ENCODE measurements at places on chromosomes 6 and 20. TPM values are rescaled to one million over a fixed set of nuclear protein-coding genes. Genes with fewer than 3 reads are reported as not detected.

The RIMS1 gene
- total RNA-seq, result 0.21 TPM

DNA sequence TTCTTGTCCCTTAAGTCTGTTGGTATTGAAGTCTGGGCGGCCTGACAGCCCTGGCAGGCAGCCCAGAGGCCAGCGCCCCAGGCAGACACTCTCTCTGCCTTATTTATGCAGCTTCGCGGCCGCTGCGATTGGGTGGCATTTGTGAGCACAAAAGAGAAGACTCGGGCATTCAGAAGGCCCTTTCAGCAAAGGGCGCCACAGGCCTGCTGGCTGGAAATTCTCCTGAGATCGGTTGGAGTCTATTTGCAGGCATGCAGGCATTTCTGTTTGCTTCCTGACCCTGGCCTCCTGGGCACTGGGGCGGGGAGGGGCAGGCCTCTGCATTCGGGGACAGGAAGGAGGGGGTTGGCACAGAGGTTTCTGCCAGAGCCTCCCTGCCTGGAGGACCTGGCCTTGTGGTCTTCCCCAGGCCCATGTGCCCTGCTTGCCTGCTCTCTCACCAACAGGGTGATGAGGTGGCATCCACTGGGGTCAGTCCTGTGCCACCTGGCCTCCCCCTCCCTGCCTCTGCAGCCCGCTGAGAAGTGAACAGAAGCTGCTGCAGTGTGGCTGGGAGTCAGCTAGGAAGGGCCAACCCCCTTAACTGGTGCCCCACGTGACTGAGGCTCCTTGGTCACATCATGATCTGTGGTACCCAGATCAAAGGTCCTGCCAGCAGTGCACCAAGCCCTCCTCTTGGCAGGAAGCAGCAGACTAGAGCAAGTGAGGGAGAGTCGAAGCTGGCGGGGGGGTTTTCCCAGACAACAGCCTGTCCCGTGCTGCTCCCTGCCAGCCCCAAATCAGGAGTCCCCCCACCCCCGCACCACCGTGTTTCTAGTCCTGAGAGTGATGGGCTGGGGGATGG lies 16.6 kb upstream of the CCDC167 start:
- no peak for DNase-seq

The RAET1G gene
- total RNA-seq, result not detected

DNA sequence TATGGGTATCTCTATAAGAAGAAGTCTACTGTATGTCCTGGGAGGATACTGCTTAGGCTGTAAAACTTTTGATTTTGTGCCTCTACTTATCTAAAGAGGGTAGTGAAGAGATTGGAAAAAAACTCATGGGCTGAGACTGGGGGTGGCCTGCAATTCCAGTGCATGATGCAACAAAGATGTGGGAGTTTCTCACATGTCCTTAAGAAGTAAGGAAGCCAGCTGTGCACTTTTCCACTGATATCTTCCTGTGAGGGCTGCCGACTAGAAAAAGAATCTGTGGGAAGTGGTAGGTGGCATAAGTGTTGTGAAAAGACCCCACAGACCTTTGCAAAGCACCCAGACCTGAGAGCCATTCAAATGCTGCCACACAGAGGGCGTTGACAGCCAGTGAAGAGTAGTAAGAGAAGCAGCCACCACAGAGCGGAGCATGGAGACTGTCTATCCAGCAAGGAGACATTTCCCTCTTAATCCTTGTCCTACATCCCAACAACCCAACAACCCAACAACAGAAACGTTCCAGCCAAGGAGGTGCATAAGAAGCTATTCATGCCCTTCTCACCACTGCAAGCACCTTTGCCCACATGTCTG lies 65.1 kb downstream of the PFDN4 start:
- no peak for DNase-seq

DNA sequence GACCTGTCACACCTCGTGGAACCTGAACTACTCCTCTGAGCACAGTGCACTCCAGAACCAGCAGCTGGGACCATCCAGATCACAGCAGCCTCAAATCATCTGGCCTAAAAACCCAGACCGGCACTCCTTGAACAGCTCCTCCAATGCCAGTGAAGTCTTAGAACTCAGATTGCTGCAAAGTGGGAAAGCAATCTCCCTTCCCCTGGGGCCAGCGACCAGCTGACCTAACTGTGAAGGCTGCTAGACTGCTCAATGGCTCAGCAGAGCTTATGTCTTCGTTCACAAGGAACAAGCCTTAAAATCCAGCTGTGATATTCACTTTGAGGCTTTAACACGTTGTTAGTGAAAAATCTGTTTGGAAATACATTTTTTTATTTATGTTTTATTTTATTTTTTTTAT lies 243.2 kb downstream of the ANKRD60 start:
- peak; percentile 16 for DNase-seq

- no peak for DNase-seq
These were observed 5.2 kb downstream of the HAO1 start for GRCh38 chr20:7935027-7935551.

The SEC23B gene
- total RNA-seq, result 23.3 TPM

- DNase-seq, result no peak
These were observed 6.5 kb upstream of the C6orf136 start for GRCh38 chr6:30640481-30640880.

- no peak for DNase-seq
These were observed 106.6 kb downstream of the RTN4IP1 start for GRCh38 chr6:106522562-106523250.

DNA sequence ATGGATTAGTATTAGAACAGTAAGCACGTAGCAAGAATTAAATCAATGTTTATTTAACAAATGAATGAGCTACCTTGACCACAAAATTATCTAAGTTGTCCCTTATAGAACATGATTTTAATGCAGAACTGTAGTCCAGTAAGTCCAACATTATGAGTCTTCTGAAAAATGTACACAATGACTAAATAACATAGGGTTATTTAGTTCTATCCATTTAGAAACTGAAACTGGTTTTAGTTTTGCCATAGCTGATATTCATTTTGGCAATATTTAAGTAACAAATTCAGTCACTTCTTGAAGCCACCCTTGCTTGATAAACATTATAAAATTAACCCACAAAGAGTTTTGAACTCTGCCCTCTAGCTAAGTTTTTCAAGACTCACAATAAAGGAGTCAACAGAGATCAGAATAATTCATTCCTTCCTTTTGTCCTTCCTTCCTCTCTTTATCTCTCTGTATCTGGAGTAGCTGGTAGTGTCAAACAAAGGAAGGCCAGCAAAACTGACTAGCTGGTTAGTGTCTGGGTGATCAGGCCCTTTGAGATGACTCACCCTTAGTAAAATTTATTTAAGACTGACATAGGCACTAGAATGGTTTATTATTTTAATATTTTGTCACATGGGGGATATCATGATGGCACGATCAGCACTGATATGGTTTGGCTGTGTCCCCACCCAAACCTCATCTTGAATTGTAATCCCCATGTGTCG lies 115.1 kb downstream of the BTBD9 start:
- DNase-seq, result no peak

- no peak for DNase-seq
These were observed 90.1 kb upstream of the SUPT3H start for GRCh38 chr6:45467853-45468252.

DNA sequence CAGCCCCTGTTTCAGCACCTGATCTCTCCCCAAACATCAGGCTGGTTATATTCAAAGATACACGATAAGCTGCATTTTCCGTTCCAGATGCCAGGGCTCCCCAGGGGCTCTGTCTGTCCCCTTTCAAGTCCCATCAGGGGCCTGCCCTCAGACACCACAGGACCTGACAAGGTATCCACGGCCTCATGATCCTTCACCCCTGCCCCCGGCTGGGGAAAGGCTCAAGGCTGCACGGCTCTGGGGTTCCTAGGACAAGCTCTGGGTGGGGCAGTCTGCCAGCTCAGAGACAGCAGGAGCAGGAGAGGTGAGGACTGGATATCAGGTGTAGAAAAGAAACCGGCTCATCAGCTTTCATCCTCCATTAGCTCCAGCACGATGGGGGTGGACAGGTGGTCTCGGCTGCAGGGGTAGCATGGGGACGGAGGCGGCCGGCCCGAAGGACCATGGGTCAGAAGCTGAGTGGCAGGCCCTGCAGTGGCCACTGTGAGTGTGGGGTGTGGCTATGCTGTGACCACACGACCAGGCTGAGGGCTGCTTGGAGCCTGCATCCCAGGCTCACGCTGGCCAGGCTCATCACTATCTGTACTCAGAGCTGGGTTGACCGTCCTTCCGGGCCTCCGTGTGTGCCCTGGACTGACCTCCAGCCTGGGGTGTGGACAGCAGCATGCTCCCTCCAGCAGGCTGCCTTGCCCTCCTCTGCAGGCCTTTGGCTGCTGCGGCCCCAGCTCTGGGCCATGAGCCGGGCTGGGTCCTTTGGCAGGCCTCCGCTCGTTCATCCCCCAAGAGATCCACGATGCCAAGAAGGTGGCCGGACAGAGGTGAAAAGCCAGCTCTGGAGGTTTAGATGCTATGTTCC lies 386.2 kb downstream of the THBS2 start:
- no peak for DNase-seq

GRCh38 chr6:55774286-55775028 lies 100.9 kb downstream of the BMP5 start:
- no peak for DNase-seq

GRCh38 chr6:43980004-43980795 lies 147.1 kb downstream of the MRPL14 start:
- DNase-seq, result no peak

The SRMS gene
- not detected for total RNA-seq

DNA sequence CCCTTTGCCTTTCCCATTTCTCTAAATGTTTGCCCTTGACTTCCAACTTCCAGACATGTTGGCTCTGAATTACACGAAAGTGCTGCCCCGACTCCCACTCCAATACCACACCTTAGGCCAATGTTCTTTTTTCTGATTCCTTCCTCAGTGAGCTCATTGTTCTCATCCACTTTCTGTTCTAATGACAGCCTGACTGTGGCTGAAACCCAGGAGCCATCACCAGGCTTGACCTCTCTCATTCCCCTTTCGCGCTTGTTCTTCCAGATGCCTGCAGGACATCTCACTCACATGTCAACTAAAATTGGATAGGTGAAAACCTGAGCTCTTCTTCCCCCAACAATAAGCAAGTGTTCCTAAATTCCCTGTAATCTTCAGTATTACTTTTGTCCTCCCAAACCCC lies 40.4 kb downstream of the PTPRK start:
- DNase-seq, result no peak

The TP53TG5 gene
- not detected for total RNA-seq

GRCh38 chr6:87794922-87795885 lies 93.2 kb upstream of the AKIRIN2 start:
- DNase-seq, result no peak

The IDH3B gene
- 138 TPM for total RNA-seq

The C20orf204 gene
- total RNA-seq, result 0.47 TPM

- no peak for DNase-seq
These were observed 4.8 kb downstream of the DYNLT2 start for GRCh38 chr6:169746556-169746955.

GRCh38 chr6:134123666-134124208 lies 71.3 kb upstream of the SLC2A12 start:
- DNase-seq, result peak; percentile 62

DNA sequence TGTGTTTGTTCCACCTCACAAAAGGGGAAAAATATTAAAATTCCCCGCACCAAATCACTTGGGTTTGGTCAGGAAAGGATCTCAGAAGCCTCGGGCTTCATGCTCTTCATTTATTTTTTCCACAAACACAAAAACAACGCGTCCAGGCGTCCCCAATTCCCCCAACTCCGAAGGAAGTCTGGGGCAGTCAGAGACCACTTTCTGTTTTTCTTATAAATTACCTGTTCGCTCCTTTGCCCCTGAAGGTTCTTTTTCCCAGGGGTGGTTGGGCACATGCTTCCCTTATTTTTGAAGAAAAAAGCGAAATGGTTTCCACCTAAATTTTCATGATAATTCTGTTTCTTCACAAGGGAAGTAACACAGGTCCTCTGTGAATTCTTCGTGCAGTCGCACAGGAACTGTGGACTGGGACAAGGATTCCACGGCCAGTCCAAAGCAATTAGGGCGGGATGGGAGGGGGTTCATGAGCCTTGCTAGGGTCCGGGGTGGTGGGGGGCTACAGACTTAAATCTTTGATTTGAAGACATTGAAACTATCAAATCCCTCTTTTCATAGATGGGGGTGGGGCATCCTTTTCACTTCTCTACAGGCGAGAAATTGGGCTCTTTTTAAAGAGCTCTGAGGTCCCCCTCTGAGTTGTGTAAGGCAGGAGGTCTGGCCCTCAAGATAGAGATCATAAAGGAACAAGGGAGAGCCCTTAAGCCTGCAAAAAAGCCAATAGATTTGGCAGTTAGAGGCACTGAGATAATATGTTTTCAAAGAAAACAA lies 30.5 kb upstream of the HFE start:
- peak; percentile 54 for DNase-seq

Measured in myocyte (in vitro differentiated cells).